ENCODE measurements at places on chromosomes 7 and 10.

- DNase-seq, result no peak
Observed at GRCh38 chr7:30927559-30927958, 15.9 kb downstream of the AQP1 start.

DNA sequence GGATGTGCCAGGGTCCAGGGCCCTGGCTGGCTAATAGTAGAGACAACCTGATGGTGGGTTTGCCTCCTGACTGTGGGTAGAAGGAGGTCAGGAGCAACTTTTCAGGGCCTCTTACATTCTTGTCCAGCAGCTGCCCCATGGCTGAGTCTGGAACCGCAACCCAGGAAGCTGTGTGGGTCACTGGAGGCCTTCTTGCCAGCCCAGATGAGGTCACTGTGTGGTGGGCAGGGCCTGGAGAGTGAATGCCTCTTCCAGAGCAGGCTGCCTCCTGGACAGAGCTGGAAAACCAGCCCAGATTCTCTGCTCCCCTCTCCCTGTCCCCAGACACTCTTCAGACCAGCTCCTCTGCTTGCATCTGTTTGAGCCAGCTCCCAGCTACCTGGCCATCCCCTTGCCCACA, 43.5 kb upstream of the LEP start:
- no peak for DNase-seq

GRCh38 chr7:157035302-157035701, 24.8 kb upstream of the MNX1 start:
- DNase-seq, result no peak

GRCh38 chr10:129863201-129863663, 100.8 kb downstream of the EBF3 start:
- no peak for DNase-seq

DNA sequence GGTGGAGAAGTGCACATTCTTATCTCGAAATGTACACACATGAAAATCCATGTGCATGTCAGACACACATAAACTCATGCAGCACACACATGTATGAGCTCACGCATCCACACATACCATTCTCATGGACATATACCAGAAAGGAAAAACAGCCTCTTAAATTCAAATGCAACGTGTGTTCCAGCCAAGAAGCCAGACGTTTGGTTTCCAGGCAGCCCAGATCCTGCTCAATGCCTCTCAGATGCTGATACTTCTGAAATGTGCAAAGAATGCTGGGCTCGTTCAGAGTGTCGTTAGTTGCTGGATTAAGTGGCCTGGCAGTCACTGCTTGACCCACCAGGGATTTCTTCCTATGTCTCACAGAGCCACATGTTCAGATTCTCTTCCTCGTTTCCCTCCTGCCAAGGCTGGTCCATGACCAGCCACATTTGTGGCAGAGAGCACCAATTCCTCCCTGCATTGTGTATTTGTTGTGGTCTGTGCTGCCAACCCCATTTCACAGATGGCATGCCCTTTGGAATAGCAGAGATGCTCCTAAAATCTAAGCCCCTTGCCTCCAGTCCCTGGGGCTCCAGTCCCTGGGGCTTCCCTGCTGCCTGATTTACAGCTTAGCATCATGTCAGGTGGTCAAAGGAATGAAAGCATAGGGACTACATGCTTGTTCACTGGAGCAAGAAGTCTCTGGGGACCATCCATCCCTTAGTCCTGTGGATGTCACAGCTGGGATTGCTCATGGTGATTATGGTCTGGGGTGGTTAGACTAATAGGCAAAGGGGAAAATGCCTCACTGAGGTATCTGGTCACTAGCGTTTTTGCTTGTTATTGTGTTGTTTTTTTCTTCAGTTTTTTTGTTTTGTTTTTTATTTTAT, 426.6 kb downstream of the PLXNA4 start:
- no peak for DNase-seq

GRCh38 chr10:79324032-79324695, 23.1 kb upstream of the PPIF start:
- no peak for DNase-seq

DNA sequence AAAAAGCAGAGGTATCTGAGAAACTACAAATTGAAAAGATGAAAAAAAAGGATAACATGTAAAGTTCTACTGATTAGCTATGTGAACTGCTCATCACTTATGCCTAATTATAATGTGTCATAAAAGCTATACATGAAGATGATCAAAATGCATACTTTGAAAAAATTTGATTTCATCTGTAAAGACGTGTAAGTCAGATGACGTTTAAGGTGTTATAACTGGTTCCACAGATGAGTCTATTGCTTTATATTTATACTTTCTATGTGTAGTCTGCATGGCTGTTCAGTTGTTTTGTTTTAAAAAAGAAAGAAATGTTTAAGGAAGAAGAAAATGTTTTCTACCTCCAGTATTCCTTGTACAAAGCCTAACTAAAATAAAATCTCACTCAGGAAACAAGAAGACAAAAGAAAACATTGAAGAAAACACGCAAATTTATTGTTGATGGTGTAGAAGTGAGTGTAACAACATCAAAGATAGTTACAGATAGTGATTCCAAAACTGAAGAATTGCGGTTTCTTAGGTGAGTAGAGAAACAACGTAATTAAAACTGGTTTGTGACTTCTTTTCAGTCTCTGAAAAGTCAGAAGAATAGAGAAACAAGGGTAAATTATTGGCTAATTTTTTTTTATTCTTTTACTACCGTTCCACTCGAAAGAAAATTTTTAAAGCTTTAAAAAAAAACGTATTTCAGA, 38.4 kb downstream of the SLK start:
- no peak for DNase-seq

GRCh38 chr10:109892117-109892516, 31.2 kb downstream of the XPNPEP1 start:
- no peak for DNase-seq

GRCh38 chr7:81007051-81007450, 88.2 kb upstream of the SEMA3C start:
- DNase-seq, result no peak

GRCh38 chr7:151838861-151839381, 38.0 kb downstream of the PRKAG2 start:
- peak; percentile 25 for DNase-seq

DNA sequence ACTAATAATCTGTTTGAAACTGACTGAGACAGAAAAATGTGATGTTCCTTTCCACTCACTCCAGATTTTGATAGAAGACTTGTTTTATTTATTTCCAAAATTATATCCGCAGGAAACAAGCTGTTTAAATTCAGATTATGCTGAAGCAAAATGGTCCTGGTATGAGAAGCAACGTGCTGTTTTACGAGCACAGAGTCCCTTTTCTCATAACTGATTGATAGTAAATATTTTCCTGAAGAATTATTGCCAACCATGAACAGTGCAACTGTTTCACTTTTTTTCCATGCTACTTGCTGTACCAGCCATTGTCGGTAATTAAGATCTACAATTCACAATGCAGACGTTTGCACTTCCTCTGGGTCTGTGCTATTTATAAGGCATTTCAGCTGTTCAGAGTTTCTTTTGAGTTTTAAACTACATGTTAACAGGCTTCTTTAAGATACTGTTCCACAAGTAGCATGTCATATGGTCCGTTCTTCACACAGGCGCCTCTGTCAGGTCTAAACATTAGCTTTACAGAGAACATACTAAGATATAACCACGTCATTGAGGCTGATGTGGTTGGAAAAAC, 103.8 kb downstream of the POLL start:
- DNase-seq, result no peak

DNA sequence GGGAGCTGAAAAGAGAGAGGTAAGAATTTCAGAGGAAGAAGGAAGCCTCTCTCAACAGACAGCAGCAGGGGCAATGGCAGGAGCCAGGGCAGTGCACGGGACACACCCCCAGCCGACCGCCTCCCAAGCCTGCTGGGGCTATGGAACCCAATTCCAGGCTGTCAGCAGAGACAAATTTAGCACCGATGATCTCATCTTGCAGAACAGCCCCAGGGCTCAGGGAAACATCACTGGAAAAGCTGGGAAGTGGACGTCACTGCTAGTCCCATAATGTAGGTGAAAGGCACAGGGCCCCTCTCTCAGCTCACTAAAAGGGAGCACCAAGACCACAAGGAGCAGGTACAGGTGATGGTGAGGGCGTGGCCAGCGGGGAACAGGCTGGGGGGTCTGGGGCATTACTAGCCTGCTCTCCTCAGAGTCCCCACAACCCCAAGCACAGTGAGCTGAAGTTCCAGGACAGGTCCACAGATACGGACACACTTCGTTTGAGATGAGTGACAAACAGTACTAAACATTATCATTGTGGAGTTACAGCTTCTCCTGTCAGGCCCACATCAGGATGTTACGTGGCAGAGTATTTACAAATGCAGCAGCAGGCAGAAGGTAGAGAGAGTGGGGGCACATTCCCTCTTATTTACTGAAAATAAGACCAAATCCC, 103.7 kb downstream of the PLXNA4 start:
- DNase-seq, result no peak

DNA sequence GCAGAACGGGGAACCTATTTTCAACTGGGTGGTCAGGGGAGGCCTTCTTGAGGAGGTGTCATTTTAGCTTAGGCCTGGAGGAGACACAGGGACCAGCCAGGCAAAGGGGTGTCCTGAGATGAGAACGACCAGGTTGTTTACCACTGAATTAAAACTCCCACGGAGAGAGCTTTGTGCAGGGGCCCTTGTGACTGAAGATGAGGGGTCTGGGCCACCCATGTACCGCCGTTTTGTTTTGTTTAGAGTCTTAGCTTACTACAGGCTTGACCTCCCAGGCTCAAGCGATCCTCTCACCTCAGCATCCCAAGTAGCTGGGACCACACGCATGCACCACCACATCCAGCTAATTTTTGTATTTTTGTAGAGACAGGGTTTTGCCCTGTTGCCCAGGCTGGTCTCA, 80.4 kb downstream of the FAM171A1 start:
- no peak for DNase-seq

DNA sequence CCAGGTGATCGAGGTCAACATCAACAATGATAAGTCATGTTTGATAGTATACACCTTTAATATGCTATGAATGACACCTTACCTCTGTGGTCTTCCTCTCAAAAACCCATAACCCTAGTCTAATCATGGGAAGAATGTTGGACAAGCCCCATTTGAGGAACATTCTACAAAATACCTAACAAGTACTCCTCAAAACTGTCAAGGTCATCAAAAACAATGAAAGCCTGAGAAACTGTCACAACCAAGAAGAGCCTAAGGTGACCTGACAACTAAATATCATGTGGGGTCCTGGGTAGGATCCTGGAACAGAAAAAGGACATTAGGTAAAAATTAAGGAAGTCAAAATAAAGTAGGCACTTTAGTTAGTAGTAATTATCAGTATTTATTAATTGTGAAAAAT, 5.9 kb upstream of the NUDCD3 start:
- no peak for DNase-seq

- DNase-seq, result no peak
Observed at GRCh38 chr7:134546955-134547354, 2.0 kb upstream of the AKR1B15 start.

DNA sequence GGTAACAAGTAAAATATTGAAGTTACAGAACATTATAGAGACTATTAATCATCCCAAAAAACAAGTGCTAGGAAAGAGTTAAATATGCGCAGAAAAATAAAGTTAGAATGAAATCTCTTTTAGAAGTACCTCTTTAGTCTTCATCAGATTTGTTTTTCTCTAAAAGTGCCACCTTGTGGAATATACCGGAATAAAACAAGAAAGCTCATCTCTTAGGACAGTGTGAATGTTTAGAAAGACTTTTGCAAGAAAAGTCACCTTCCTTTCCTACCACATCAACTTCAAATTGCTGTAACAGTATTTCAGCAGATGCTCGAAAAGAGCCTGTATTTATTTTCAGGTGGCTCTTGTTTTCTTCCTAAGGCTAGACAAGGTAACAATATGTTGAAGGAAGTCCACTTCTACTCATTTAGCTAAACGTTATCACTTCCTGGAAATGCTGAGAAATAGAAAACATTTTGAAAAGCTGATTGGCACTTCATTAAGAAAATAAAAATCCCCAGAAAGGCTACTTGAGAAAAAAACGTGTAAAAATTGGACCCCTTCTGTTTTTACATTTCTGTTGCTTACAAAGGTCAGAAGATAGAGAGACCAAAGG, 19.8 kb upstream of the FAM133B start:
- no peak for DNase-seq

- DNase-seq, result no peak
Observed at GRCh38 chr7:33155811-33156210, 26.4 kb downstream of the BBS9 start.

DNA sequence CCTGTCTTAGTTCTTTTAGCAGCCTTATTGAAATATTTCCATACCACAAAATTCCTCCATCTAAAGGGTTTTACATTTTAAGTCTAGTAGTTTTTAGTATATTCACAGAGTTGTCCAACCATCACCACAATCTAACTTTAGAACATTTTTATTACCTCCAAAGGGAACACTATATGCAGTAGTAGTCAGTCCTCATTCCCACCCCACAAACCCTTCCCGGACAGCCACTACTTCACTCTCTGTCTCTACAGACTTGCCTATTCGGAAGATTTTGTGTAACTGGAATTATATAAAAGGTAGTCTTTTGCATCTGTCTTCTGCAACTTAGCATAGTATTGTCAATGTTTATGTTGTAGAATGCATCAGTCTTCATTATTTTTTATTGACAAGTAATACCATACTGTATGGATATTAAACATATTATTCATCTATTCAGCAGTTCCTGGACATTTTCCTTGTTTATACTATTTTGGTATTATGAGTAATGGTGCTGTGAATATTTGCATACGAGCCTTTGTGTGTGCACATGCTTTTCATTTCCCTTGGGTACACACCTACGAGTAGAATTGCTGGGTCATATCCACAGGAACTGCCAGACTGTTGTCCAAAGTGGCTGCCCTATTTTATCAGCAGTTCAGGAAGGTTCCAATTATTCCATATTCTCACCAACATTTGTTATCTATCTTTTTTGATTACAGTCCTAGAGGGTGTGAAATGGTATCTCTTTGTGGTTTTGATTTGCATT, 60.9 kb upstream of the LANCL2 start:
- no peak for DNase-seq

GRCh38 chr10:22503315-22504088, 158.2 kb downstream of the SPAG6 start:
- no peak for DNase-seq

GRCh38 chr10:92407305-92408016, 116.5 kb downstream of the MARCHF5 start:
- DNase-seq, result no peak

DNA sequence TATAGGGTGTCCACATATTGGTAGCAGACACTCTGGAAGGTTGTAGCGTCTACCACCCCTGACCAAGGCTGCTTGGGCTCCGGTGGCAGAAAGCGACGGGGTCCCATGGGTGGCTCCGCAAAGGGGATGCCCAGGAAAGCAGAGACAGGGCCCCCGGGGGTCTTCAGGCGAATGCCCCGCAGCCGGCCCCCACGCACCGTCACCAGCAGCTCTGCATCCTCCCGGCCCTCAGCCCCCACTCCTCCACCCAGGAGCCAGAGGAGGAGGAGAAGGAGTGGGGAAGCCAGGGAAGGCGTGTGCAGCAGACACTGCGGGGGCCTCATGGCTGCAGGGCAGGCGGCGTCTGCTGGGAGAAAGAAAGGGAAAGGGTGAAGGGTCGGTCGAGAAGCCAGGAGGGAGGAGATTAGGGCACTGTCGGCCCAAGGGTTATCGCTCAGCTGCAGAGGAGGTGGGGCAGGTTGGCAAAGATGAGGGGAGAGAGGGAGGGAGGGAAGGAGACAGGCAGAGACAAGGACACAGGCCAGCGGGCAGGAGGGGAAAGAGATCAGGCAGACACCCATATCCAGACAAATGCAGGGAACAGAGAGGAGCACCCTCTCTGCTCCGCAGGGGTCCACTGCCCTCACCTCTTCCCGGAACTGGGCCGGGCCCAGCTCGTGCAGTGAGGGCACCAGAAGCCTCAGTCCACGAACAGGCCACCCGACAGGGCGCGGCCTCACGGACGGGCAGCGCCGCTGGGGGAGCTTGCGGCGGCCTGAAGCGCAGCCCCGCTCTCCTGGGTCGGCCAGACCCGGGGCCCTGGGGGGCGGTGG, 1.6 kb downstream of the ACHE start:
- DNase-seq, result no peak

Data from activated gamma-delta T cell (primary cell).